ENCODE measurements at places on chromosomes 7 and 10.

- DNase-seq: no peak
Measured at GRCh38 chr10:68397005-68397404, 10.1 kb downstream of the RUFY2 start.

DNA sequence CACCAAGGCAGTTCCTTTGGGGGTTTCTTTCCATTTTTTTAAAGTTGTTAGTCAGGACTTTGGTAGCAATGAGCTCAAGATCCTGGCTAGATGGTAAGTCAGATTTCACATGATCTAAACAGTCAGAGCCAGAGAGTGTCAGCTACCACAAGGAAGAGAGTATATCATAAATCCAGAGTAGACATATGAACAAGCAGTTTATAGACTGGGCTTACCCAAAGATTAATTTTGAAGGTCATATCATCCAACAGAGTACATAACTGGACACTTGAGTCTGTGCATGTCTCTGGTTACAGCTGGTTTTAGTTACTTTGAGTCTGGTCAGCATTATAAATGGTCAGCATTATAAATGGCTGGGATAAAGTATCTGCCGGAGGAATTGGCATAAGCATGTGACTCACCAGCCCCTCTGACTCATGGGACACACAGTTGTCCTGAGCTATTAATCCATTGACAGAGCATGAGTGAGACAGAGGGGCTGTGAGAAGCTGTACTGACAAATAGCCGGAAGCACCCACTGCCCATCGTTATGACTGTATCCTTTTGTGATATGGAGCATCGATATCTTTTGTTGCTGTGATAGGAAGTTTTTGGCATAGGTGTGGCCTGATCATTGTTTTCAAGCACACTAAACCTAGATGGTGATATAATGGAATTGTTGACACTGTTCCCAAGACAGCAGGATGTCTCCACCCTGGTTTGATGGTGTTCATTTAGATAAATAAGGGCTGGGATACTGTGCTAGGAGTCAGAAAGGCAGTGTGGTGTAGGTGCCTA lies 19.3 kb downstream of the PPP1R3C start:
- no peak for DNase-seq

DNA sequence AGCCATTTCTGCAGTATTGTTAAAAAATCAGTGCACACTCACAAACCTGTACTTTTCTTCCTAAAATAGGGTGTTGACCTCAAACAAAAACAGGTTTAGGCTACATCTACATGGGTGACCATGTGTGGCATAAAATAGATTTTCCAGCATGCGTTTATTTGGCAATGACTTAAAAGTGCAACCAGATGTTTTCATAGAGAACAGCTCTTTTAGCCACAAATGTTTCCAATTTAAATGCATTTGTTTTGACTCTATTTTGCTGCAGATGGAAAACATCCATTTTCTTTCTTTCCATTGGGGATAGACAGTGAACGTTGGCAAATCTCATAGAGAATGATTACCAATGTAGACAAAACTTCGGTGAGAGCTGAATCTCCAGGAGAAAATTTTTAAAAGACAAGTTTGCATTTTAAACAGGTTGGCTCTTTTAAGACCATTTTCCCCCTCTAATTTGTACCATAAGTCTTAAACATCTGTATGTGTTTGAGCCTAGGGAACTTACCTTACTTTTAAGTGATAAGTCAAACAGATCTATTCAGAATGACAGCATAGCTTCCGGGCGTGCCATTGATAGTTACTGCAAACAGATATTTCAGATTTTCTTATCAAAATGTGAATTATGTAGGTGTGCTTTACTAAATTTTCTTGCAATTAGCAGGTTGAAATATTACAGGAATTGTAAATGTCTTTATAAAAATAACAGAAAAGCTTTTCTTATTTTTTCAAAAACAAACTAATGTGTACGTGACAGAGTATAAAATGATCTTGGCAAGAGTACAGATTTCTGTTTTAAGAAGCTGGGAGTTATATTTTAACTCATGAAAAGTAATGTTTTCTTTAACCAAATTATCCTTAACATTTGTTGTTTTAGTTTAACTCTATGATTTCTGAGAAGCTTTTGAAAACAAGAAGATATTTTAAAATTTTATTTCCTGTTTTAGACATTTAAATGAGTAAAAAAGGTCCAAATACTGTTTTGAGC lies 144.9 kb downstream of the HGF start:
- no peak for DNase-seq

GRCh38 chr10:86888585-86889381 lies 68.6 kb downstream of the MMRN2 start:
- no peak for DNase-seq

- DNase-seq: no peak
Measured at GRCh38 chr10:110016039-110016438, 8.3 kb downstream of the ADD3 start.

DNA sequence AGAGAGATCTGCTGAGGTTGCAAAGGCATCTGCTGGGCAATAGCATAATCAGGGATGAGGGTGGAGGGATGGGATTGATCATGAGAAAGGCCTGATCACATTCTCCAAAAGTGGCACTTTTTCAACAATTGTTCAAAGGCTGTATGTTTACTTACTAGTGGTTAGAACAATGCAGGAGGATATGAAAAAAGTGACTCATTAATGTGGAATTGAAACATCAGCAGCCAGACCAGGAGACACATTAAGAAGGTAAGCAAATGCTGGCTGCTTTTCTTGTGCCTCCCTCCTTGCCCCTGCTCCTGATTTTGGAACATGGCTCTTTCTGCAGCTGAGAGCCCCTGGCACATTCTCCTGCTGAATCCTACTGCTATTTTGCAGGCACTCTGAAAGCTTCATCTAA lies 63.5 kb downstream of the FAM204A start:
- DNase-seq: no peak

- peak; percentile 31 for DNase-seq
Measured at GRCh38 chr7:149880638-149881311, 7.0 kb downstream of the ATP6V0E2 start.

DNA sequence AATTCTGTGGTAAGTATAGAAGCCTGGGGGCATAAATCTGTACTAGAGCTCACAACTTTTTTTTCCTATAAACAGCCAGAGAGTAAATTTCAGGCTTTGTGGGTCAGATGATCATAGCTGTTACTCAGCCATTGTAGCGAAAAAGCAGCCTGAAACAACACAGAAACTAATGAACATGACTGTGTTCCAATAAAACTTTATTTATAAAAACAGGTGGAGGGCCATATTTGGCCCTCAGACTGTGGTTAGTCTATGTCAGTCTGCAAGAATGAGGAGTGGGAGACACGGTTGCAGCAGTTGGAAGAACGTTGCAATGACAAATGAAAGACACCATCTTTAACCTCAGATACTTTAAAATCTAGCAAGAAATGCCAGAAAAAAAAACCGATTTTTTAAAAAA lies 389.6 kb upstream of the PRKCQ start:
- DNase-seq: no peak

DNA sequence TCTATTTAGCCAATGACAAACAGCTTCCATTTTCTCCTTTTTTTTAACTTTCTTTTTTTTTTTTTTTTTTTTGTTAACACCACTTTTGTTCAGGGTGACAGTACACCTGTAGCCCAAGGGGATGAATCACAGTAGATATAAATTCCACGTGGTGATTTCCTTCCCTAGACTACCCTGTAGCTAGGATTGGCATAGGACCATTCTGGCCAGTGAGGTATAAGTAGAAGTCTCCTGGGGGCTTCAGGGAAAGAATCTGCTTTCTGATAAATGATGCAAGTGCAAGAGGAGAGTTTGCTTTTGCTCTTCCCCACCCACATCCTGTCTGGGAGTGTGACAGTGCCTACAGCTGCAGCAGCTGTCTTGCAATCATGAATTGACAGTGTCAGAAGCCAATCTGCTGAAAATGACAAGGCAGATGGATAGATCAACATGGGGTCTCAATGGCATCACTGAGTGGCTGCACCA lies 63.2 kb upstream of the TOMM7 start:
- no peak for DNase-seq

DNA sequence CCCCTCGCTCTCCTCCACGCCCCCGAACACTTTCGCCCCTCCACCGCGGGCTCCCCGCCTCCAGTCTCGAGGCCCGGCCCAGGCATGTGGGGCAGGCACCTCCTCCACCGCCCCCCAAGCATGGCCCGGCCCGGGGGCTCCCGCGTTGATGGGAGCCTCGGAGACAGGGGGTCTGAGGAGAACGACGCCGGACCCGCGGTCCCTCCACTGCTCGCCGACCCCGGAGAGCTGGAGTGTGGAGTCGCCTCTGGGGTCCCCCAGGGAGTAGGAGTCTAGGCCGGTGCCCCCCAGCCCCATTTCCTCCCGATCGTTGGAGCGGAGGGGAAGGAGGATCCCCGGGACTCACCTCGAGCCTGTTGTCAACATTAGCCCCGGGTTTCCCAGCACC lies 206 bp downstream of the UPF2 start:
- no peak for DNase-seq
